ENCODE measurements at places on chromosomes 11 and 22. TPM values are rescaled to one million over a fixed set of nuclear protein-coding genes. Genes with fewer than 3 reads are reported as not detected.

TMEM45B gene
- total RNA-seq = 3.9 TPM

GP1BB gene
- not detected for total RNA-seq

DNA sequence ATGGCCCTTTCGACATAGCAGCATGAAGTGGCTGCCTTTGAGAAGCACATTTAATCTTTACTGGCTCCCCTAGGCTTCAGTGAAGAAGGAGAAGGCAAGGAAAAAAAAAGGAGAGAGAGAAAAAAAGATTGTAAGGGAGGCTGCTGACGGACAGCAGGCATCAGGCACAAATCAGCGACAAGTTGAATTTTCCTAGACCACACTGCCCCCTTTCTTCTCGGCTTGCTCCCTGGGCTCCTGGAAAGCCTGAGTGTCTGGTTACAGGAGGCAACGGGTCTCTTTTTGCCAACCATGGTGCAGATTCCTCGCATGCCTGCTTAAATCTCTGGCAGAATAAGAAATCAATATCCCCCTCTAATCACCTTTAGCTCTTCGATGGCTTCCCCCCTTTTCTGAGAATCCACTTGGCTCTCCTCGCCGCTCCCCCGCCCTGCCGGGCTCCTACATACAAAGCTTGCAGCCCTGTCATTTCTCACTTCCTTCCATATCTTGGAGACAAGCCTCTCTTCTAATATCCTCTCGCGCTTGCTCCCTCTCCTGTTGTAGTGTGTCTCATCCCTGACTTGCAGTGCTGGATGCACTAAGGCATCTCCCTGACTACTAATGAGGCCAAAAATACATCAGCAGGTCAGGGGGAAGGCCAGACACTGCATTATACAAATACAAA lies 14.3 kb downstream of the BLID start:
- no peak for DNase-seq
- peaks cover 11% of the 10 kb centered on the region for H3K4me1 ChIP-seq
- no peak overlapping the region for H3K27ac ChIP-seq
- no peak overlapping the region for H3K4me3 ChIP-seq

GRCh38 chr11:46666516-46666915 lies 33.9 kb downstream of the ARHGAP1 start:
- H3K4me3 ChIP-seq = no peak overlapping the region
- no peak overlapping the region for H3K27ac ChIP-seq
- no peaks in the 10 kb centered on the region for H3K27me3 ChIP-seq
- no peak for DNase-seq
- peaks cover 20% of the 10 kb centered on the region for H3K4me1 ChIP-seq

DNA sequence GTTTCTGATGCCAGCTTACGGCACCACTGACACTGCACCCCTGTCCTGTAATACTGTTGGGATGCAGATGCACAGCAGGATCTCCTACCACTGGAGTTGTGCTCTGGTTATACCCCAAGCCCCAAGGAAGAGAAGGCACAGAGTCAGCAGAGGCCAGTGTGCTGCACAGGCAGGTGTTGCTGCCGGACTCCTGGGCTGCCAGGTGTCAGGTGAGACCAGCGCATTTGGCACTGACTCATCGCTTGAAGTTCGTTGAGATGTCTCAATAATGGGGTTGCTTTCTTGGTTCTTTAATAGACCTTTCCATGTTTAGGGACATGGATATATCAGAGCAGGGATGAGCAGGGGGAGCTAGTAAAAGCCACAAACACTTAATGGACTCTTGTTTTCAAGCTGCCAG lies 75.7 kb upstream of the TTC12 start:
- no peak for DNase-seq
- H3K27me3 ChIP-seq = peaks cover 13% of the 10 kb centered on the region
- peaks cover 3% of the 10 kb centered on the region for H3K4me1 ChIP-seq

DNA sequence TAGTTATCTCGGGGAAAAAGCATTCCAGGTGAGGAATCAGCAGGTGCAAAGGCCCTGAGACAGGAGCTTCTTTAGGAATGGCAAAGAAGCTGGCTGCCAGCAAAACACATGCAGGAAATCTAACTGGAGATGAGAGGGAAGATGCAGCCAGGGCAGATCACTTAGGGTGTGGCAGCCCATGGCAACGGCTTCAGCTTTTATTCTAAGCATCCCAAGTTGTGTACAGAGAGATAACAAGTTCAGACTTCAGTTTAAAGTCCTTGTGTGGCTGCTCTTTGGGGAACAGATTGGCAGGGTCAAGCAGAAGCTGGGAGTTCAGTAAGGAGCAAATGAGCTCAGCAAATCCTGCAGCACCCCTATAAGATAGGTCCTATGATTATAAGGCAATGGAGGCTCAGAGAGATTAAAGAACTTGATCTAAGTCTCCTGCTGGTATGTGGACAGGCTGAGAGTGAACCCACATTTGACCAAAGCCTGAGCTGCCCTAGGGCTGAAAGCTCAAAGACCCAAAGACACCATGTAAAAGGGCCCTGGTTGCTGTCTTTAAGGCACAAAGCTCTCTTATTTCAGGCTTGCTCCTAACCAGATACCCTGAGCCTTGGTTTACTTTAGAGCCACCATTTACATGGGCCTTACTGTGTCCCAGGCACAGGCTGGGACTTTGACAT lies 466.8 kb downstream of the SOX6 start:
- no peaks in the 10 kb centered on the region for H3K4me1 ChIP-seq
- no peak overlapping the region for H3K27ac ChIP-seq
- peaks cover 2% of the 10 kb centered on the region for H3K27me3 ChIP-seq
- H3K36me3 ChIP-seq = no peaks in the 10 kb centered on the region
- no peak overlapping the region for H3K4me3 ChIP-seq

- peaks cover 33% of the 10 kb centered on the region for H3K4me1 ChIP-seq
- DNase-seq = no peak
- H3K4me3 ChIP-seq = no peak overlapping the region
- no peaks in the 10 kb centered on the region for H3K27me3 ChIP-seq
Measured at GRCh38 chr11:116906479-116906878, 69.1 kb upstream of the APOA1 start.

GRCh38 chr11:45247433-45247832 lies 38.7 kb downstream of the SYT13 start:
- no peak overlapping the region for H3K27ac ChIP-seq
- H3K4me3 ChIP-seq = no peak overlapping the region
- no peaks in the 10 kb centered on the region for H3K4me1 ChIP-seq
- H3K36me3 ChIP-seq = no peaks in the 10 kb centered on the region

DNA sequence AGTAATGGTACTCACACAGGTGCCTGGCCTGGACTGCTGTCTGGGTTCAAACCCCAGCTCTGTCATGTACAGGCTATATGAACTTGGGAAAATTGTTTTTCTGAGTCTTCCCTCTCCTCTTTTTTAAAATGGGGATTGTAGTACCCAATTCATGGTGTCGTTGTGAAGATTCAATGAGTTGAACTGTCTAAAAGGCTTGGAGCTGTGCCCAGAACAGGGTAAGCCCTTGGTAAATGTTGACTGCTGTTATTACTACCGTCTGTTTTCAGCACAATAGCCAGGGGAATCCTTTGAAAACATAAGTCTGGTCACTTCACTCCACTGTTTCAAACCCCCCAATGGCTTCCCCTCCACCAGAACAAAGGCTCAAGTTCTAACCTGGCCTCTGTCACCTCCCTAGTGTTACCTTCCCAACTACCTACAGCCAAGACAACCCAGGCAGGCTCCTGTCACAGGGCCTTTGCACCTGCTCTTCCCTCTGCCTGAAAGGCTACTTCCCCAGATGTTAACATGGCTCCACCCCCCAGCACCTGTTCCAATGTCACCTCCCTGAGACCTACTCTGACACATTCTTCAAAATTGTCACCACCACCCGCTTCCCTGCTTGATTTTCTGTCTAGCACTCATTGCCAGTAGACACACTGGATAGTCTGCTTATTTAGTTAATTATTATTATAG lies 152.8 kb downstream of the CHST1 start:
- no peaks in the 10 kb centered on the region for H3K4me1 ChIP-seq
- H3K4me3 ChIP-seq = no peak overlapping the region
- H3K27ac ChIP-seq = no peak overlapping the region
- no peaks in the 10 kb centered on the region for H3K36me3 ChIP-seq

GRCh38 chr11:128803011-128803410 lies 64.1 kb downstream of the KCNJ1 start:
- H3K36me3 ChIP-seq = peaks cover 22% of the 10 kb centered on the region
- DNase-seq = no peak
- H3K27ac ChIP-seq = peak overlapping the region; percentile 52
- no peaks in the 10 kb centered on the region for H3K27me3 ChIP-seq

DNA sequence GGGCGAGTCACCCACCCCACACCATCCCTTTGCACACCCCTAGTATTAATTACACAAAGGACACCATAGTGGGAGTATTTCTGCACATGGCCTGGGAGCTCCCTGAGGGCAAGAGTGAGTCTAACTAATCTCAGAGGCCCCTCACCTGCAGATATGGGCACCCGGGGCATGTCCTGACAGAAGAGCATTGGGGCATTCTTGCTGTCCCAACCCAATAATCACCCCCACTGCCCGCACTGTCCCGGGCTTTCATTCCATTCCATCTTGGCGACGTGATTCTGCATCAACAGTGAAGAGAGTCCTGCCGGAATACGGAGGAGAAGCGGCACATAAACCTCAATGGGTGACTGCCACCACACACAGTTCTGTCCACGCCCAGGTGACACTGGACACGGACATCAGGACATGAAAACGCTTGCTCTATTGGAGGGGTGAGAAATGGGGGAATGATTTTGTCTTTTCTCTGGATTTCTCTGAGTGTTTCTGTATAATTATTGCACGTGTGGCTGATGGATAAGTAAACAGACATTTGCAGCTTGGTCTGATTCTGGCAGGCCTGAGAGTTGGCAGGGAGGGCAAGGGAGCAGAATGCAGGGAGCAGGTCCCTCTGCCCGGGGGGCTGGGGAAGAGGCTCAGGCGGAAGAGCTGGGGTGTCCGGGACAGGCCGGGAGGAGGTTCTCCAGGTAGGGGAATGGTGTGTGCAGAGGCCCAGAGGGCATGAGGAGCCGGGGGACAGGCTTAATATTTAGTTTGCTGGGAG lies 38.2 kb downstream of the SCUBE1 start:
- no peak for DNase-seq
- H3K36me3 ChIP-seq = no peaks in the 10 kb centered on the region
- H3K4me3 ChIP-seq = no peak overlapping the region

GRCh38 chr22:50469377-50470305 lies 5.2 kb downstream of the SBF1 start:
- peaks cover 4% of the 10 kb centered on the region for H3K36me3 ChIP-seq
- H3K4me3 ChIP-seq = peak overlapping the region; percentile 56
- H3K4me1 ChIP-seq = peaks cover 58% of the 10 kb centered on the region
- H3K27me3 ChIP-seq = no peaks in the 10 kb centered on the region
- peak overlapping the region; percentile 89 for H3K27ac ChIP-seq
- DNase-seq = peak; percentile 97

DNA sequence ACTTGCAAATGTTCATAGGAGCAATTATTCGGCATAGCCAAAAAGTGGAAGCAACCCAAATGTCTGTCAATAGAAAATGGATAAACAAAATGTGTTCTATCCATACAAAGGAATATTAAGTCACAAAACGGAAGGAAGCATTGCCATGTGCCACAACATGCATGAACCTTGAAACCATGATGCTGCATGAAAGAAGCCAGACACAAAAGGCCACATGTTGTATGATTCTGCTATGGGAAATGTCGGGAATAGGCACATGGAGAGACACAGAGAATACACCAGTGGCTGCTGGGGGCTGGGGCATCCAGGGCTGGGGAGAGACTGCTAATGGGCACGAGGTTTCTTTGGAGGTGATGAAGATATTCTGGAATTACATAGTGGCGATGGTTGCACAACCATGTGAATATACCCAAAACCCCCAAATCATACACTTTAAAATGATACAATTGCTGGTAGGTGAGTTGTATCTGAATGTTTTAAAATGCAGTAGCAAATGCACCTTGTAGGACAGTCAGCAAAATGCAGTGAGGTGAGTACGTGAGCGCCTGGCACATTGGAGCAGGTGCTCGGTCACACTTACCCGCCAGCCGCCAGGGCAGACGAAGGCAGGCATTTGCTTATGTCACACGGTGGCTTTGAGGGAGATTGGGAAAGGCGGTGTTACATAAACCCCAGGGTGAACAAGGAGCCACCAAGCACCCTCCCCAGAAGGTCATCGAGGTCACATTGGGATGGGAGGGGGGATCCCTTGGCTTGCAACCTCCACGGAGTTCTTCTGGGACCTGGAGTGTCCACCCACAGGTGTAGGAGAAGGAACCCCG lies 6.3 kb upstream of the OSM start:
- no peaks in the 10 kb centered on the region for H3K27me3 ChIP-seq
- H3K27ac ChIP-seq = no peak overlapping the region
- DNase-seq = no peak
- peaks cover 23% of the 10 kb centered on the region for H3K36me3 ChIP-seq
- H3K4me3 ChIP-seq = no peak overlapping the region

- H3K4me1 ChIP-seq = no peaks in the 10 kb centered on the region
- H3K36me3 ChIP-seq = no peaks in the 10 kb centered on the region
- H3K27me3 ChIP-seq = no peaks in the 10 kb centered on the region
- DNase-seq = no peak
Measured at GRCh38 chr11:2671748-2672147, 28.0 kb downstream of the KCNQ1OT1 start.

DNA sequence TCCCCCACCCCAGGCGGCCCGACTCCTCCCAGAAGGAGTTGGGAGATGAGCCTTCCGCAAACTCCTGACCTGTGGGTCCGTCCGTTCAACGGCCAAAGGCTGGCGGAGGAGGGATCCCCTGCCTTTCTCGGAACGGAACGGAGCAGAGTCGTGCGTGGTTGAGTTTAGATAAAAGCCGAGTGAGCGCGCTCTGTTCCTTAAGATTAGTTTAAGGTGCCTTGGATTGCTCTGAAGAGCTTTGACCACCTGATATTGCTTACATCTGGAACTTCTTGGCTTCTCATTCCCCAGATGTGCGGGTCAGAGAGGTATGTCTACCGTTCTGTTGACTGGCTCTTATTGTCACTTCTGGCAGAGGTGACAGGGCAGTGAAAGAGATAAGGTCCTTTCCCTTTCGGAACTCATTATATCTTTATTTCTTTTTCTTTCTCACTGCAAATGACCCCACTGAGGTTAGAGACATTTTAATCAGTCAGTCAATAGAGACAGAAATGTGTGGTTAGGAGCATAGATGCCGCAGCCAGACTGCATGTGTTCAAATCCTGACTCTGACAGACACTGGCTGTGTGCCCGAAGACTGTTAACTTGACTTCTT lies at the start of gene TRIM6:
Gene TRIM6 (plus strand): TSS at position 31 of the 595 bp plus-strand sequence. CDS start 261 bp downstream, at position 292.
- H3K36me3 ChIP-seq = no peaks in the 10 kb centered on the region
- no peaks in the 10 kb centered on the region for H3K27me3 ChIP-seq
- H3K27ac ChIP-seq = no peak within 1 kb of the TSS
- peak within 1 kb of the TSS; percentile 79 for H3K4me3 ChIP-seq
- H3K4me1 ChIP-seq = peaks cover 6% of the 10 kb centered on the region
